Regular cardiac myocyte (primary cell): ENCODE measurements at places on chromosomes 5 and 9. TPM values are rescaled to one million over a fixed set of nuclear protein-coding genes. Genes with fewer than 3 reads are reported as not detected.

LRRC19 gene
- not detected in 2 replicates for total RNA-seq

DBH gene
- not detected in 2 replicates for total RNA-seq

CCNO gene
- total RNA-seq = under 0.01 and 0.56 TPM in 2 replicates

PIGO gene
- total RNA-seq = 11.6 and 11.7 TPM in 2 replicates

AJM1 gene
- total RNA-seq = 1.5 and 6.8 TPM in 2 replicates

NIPAL4 gene
- 0.85 TPM in 1 of 2 replicates, not detected in the other for total RNA-seq

SPINK14 gene
- total RNA-seq = not detected in 2 replicates

SPAG8 gene
- total RNA-seq = 0.58 and 1.1 TPM in 2 replicates

PCDHB8 gene
- total RNA-seq = under 0.01 and 1.4 TPM in 2 replicates

RBM27 gene
- total RNA-seq = 21.1 and 25.1 TPM in 2 replicates

AGXT2 gene
- total RNA-seq = not detected in 2 replicates

TXNDC8 gene
- not detected in 2 replicates for total RNA-seq

TMEM171 gene
- 5.6 and 9.0 TPM in 2 replicates for total RNA-seq

IFNE gene
- total RNA-seq = 4.4 and 9.6 TPM in 2 replicates

OMD gene
- total RNA-seq = not detected in 2 replicates

STPG3 gene
- not detected in 2 replicates for total RNA-seq

FAM151B gene
- 3.8 and 7.0 TPM in 2 replicates for total RNA-seq

SHISAL2B gene
- total RNA-seq = not detected in 2 replicates

CDO1 gene
- total RNA-seq = 1.5 and 3.4 TPM in 2 replicates

KYAT1 gene
- 5.4 and 8.4 TPM in 2 replicates for total RNA-seq

C9orf40 gene
- 4.8 and 7.3 TPM in 2 replicates for total RNA-seq

PHYKPL gene
- 24.0 and 47.9 TPM in 2 replicates for total RNA-seq

LHX6 gene
- under 0.01 TPM in 2 replicates for total RNA-seq

C9orf153 gene
- 0.19 and 0.56 TPM in 2 replicates for total RNA-seq

IFNA8 gene
- total RNA-seq = not detected in 2 replicates

BHMT gene
- under 0.01 TPM in 1 of 2 replicates, not detected in the other for total RNA-seq

ZNF79 gene
- total RNA-seq = 10.5 and 15.2 TPM in 2 replicates

SH2D3C gene
- 0.19 and 0.85 TPM in 2 replicates for total RNA-seq

RANBP6 gene
- 32.7 and 47.5 TPM in 2 replicates for total RNA-seq
